ENCODE measurements at places on chromosomes 13 and 19.

DNA sequence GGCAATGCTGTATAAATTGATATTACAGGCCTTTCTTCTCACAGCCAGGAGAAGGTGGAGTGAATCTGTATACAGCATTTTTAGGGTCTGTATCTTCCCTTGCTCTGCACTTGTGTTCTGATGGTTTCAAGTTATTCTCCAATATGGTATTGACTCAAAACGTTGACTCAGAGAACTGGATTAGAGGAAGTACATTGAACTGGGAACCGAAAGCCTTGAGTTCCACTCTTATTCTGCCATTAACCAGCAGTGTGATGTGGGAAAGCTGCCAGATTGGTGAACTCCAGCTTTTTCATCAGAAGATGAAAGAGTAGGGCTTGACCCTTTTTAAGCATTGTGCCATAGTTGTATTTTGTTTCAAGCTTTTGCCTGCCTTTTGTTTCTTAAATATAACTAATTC is 167.7 kb downstream of the SPRY2 start:
- no peak for DNase-seq

DNA sequence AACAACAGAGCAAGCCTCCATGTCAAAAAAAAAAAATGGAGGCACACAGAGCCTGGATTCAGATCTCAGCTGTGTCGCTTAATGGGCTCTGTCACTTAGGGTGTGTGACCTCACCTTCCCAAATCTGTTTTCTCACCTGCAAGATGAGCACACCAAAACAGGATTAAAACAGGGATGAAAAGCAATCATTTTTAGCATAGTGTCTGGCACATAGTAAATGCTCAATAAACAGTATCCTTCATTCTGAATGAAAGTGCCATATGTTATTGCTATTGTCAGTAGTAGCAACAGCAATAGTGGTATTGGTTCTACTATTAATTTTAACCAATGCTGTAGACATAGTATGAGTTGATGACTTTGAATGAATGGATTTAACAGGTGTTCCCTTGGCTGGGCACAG is 23.3 kb downstream of the SAMD4B start:
- DNase-seq, result no peak

DNA sequence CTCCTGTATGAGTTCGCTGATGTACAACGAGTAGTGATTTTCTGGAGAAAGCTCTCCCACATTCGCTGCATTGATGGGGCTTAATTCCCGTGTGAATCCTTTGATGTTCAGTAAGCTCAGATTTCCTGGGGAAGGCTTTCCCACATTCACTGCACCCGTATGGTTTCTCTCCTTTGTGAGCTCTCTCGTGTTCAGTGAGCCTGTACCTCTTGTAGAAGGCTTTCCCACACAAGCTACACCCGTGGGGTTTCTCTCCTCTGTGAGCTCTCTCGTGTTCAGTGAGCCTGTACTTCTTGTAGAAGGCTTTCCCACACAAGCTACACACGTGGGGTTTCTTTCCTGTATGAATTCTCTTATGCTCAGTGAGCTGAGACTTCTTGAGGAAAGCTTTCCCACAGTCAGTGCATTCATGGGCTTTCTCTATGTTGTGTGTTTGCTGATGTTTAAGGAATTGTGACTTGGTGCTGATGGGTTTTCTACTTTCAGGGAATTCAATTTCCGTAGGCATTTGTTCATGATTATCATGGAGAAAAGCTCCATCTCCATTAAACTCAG is 3.5 kb upstream of the ZNF577 start:
- DNase-seq, result no peak

- no peak for DNase-seq
These were observed 6.3 kb downstream of the SLC7A1 start for GRCh38 chr13:29589234-29589633.

- DNase-seq, result no peak
These were observed 9.2 kb downstream of the SHD start for GRCh38 chr19:4288091-4288777.

DNA sequence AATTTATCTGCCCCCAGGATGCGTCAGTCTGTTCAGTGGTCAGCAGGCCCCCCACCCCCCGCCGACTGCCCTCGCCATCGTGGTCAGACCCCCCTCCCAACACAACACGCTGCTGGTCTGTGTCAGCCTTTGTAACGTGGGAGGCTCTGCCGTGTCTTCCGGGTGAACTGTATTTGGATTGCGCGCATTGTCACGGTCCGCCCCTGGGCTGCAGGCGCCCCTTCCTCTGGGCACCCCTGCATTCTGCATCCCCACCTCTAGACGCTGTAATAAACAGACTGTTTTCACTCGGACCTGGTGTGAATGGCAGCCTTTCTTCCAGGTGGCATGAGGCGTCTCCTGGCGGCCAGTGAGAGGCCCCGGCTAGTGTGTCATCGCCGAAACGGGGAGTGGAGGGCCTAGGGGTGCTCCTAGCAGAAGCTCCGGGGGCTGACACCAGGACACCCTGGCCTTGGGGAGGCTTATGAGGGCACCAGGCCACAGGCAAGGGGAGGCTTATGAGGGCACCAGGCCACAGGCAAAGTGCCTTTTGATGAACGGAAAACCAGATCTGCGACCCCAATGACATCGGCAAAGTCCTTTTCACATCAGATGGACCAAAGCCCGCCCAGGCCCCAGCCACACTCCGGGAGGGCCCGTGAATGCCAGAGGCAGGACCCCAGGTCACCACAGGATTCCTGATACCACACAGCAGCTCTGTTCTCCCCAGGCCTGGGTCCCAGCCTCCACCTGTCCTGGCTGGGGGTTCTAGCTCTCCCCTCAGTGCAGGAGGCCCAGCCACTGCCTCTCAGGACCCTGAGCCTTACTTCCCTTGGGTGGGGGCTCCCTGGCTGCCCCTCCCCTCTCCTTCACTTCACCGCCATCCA is 3.6 kb downstream of the PLEKHJ1 start:
- DNase-seq, result no peak

DNA sequence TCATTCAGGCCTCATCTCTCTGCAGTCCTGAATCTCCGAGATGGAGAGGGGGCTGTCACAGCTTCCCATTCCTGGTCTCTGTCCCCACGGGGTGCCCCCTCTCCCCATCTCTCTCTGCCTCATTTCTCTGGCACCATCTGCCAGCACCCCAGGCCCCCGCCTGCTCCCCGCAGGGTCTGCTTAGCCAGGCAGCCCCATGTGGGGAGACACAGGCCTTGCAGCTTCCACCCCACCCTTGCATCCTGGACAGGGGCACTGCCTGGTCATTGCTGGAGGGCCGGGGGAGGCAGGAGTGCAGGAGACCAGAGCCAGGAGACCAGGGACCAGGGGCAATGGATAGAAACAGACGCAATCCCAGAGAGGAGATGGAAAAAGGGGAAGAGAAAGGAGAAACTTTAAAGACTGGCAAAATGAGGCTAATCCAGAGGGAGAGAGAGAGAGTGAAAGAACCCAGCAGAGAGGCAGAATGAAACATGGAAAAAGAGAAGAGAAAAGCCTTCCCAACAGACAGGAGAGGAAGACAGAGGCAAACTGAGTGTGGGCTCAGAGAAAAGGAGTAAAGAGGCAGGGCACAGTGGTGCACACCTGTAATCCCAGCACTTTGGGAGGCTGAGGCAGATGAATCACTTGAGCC is 8.8 kb upstream of the GIPR start:
- DNase-seq, result no peak

GRCh38 chr13:62779161-62779560 is 1363.5 kb upstream of the PCDH20 start:
- DNase-seq, result no peak

DNA sequence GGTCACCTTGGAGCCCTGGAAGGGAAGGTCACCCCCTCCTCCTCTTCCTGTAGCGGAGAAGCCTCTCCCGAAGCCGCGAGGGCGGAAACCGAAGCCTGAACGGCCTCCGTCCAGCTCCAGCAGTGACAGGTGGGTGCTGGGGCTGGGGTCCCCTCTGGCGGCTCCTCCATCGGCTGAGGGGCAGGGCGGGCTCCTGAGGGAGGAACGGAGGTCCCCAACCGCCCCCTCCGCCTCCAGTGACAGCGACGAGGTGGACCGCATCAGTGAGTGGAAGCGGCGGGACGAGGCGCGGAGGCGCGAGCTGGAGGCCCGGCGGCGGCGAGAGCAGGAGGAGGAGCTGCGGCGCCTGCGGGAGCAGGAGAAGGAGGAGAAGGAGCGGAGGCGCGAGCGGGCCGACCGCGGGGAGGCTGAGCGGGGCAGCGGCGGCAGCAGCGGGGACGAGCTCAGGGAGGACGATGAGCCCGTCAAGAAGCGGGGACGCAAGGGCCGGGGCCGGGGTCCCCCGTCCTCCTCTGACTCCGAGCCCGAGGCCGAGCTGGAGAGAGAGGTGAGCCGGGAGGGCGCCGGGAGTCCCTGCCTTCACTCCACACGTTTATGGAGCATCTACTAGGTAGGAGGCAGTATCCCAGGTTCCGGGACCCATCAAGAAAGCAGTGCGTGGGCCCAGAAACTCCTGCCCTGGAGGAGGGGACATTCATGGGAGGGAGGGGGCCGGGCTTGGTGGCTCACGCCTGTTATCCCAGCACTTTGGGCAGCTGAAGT is 22.0 kb downstream of the HDGFL2 start:
- no peak for DNase-seq

DNA sequence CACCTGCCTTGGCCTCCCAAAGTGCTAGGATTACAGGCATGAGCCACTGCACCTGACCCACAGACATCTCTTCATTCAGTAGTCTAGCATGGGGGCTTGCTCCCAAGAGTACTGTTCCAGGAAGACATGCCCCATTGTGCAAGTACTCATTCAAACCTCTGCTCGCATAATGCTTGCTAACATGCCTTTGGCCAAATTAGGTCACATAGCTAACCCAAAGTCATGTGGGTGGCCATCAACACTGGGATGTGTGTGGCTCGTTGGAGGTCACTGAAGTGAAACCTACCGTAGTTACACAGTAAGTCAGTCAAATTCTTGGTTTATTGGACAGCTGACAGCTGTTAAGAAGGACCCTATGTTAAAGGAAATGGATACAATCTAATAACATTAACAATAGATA is 20.3 kb downstream of the RFXAP start:
- no peak for DNase-seq

DNA sequence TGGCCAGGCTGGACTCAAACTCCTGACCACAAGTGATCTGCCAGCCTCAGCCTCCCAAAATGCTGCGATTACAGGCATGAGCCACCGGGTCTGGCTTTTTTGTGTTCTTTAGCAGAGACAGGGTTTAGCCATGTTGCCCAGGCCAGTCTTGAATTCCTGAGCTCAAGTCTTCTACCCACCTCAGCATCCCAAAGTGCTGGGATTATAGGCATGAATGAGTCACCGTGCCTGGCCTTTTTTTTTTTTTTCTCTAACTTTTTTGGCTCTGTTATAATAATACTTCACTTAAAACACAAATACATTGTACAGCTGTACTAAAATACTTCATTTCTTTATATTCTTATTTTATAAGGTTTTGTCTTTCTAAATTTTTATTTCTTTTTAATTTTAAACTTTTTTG is 599.5 kb upstream of the PCDH9 start:
- no peak for DNase-seq

GRCh38 chr13:30744056-30744680 is 8.8 kb downstream of the ALOX5AP start:
- no peak for DNase-seq

DNA sequence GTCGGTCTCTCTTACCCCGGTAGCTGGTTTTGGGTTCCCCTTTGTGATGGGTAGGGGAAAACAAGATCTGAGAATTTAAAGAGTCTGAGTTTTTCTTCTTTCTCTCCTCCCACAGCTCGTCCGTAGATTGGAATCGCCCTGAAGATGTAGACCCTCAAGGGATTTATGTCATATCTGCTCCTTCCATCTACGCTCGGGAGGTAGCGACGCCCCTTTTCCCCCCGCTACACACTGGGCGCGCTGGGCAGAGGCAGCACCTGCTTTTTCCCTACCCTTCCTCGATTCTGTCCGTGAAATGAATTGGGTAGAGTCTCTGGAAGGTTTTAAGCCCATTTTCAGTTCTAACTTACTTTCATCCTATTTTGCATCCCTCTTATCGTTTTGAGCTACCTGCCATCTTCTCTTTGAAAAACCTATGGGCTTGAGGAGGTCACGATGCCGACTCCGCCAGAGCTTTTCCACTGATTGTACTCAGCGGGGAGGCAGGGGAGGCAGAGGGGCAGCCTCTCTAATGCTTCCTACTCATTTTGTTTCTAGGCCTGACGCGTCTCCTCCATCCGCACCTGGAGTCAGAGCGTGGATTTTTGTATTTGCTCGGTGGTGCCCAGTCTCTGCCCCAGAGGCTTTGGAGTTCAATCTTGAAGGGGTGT is 7.1 kb upstream of the SELENOV start:
- DNase-seq, result no peak

DNA sequence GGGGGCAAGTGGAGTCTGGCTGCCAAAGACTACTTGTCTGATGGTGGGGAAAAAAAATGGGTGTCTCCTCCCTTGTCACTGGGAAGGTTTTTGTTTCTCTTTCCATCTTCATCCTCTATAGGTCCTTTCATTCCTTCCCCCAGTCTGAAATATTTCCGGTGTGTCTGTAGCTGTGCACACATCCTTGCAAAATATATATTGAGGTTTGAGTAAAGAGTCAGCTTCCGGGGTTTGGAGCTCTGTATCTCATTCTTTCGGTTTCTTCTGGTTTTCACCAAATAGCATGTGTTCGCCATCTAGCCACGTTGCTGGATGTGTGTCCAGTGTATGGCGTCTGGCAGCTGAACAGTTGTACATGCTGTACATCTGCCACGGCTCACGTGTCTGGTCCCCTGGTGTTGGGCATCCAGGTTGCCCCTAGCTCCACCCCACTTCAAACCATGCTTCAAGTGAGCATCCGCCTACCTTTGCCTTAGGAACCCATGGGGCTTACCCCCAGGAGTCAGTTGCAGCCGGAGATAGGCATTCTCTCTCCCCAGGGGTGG is 142.2 kb downstream of the SIPA1L3 start:
- DNase-seq, result no peak

DNA sequence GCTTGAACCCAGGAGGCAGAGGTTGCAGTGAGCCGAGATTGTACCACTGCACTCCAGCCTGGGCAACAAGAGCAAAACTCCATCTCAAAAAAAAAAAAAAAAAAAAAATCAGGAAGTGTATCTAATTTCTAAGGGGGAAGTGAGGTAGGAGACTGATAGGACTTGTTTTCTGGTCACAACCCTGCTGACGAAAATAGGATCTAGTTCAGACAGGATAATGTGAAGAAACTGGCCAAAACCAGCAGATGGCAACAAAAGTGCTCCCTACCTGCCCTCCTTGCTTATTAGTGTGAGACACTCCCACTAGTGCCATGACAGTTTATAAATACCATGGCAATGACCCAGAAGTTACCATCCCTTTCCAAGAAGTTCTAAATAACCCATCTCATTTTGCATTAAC is 36.0 kb upstream of the KPNA3 start:
- no peak for DNase-seq

DNA sequence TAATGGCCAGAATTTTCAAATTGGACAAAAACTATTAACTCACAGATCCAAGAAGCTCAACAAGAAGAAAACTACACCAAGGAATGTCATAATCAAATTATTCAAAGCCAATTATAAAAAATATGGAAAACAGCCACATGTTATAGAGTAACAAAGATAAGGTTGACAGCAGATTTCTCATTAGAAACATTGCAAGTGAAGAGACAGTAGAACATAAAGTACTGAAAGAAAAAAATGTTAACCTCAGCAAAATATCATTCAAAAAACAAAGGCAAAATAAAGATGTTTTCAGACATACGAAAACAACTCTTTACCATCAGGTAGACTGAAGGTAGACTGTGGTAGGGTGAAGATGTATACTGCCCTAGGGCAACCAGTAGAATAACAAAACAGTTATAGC is 83.4 kb downstream of the KCNRG start:
- DNase-seq, result no peak

All from left hindlimb (tissue), 1 donor.